A673 (cell line): ENCODE measurements at places on chromosomes 5 and 9.

DNA sequence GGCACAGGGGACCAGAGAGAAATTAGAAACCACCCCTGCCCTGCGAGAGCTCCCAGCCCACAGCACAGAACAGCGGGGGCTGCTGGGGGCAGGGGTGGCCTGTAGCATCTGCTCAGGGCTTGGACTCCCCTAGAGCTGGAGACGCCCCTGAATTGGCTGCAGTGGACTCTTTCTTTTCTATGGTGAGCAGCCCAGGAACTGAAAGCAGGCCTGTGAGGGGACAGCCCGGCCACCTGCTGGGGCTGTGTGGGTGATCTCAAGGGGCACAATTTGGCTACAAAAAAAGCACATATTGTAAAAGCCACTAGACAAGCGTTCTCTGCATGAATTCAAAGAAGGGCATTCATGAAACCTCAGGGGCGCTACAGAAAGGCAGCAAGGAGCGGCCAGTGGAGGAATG lies 57.5 kb upstream of the ICE1 start:
- DNase-seq: no peak

GRCh38 chr5:854966-855743 lies 4.4 kb upstream of the ZDHHC11 start:
- no peak for DNase-seq

GRCh38 chr5:170617533-170618490 lies 114.0 kb downstream of the KCNIP1 start:
- DNase-seq: peak; percentile 31

DNA sequence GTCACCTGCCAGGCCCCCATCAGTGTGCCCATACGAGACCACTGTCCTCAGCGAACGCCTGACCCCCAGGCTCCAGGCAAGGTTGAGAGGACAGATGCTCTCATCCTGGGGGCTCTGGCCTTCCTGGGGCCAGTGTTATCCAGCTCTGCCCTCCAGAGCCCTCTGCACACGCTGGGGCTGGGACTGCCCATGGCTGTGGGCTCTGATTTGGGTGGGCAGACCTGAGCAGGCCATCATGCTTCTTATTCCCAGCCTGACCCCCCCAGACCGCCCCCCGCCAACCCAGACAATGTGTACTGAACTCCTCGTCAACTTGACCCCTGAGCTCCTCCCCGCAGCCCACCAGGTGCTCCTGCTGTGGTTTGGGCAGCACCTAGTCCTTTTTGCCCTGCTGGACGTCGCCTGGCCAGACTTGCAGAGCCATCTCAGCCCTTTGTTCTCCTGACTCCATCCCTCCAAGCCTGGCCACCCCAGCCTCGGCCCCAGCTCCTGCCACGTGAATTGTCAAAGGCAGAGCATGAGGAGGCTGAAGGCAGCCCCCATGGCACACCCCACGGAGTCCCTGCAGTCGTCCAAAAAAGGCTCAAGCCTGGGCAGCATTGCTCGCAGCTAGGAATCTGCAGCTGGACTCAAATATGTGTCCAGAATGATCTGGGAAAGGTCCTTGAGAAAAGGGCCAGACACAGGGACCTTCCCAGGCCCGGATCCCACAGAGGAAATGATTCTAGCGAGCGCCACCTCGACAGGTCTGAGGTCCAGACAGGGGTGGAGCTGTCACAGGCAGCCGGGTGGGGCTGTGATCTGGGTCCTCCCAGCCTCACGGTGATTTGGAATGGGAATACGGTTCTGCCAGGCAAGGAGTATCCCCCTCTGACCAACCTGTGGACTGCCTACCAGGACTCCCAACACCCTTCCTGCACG lies 87.0 kb downstream of the ADAMTS2 start:
- no peak for DNase-seq

GRCh38 chr5:67431191-67431590 lies 234.6 kb upstream of the CD180 start:
- DNase-seq: no peak
